ENCODE measurements at places on chromosomes 7 and 10.

DNA sequence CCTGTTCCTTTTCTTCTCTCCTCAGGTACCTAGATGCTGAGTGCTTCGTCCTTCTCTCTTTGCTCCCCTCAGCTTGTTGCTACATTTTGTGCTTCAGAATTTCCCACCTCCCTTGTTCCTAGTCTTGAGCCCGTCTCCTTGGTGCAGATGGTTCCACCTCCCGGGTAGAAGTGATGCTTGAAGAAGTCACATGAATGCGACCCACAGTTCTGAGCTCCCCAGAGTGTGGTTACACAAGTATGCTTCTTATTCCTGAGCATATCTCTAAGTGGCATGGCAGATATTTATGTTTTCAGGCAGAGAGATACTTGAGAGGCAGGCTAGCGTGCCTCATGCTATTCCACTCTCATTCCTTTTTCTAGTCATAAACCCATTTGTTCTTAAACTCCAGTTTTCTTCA, 34.0 kb downstream of the INPP5F start:
- DNase-seq: no peak

- no peak for DNase-seq
These were observed 85.6 kb upstream of the ANLN start for GRCh38 chr7:36304099-36304425.

GRCh38 chr10:71966046-71967004, 2.1 kb downstream of the CHST3 start:
- DNase-seq: no peak

GRCh38 chr10:35329520-35329919, 6.8 kb upstream of the CCNY start:
- DNase-seq: no peak

DNA sequence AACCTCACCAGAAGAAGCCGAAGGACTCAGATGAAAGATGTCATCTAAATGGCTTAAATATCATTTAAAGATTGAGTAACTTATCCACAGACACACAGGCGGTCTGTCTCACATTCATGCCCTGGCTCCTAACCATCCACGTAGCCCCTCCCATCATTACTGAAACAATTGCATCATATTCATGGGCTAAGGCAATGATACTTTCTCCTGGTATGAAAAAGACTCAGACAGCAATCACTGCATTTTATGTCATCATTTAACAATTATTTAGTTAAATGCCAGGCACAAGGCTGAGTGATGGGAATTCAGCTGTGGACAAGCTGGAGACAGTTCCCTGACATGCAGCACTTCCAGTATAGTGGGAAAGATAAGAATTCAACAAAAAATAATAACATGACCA, 11.2 kb upstream of the TECTB start:
- no peak for DNase-seq

- no peak for DNase-seq
These were observed 109.9 kb upstream of the EFCAB10 start for GRCh38 chr7:105691082-105691679.

DNA sequence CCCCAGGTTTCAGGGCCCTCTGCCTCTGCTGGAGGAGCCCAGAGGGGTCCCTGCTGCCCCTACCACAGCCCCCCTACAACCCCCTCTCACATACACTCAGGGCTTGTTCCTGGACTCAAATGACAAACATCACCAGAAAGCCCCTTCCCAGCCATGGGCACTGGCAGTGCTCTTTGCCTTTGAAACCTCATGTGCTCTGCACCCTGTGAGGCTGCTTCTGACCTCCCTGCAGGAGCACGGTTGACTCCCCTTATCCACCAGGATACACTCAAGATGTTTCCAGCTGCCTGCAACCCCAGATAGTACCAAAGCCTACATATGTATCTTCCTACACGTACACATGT, 3.5 kb upstream of the ADIRF start:
- DNase-seq: no peak

DNA sequence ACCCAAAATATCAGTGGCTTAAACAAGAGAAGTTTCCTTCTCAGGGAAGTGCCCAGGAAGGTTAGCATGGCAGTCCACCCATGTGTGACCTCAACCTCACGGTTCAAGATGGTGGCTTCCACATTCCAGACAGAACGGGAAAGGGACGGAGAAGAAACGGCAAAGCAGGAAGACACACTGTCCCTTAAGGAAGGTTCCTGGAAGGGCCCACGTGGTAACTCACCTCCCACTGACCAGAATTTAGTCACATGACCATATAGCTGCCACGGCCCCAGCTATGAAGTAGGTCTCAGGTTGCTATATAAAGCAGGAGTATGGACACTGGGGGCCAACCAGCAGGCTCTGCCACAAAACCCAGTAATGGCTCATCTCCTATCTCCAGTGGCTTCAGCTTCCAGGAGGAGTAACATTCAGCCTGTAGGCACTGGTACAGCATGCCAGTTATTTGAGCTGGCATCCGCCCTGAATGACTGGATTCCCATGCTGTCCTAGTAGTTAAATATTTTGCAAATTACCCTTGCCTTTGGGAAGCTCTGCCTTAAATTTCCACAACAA, 278.5 kb upstream of the KLF14 start:
- peak; percentile 36 for DNase-seq

- DNase-seq: no peak
These were observed 188.7 kb downstream of the PLXNA4 start for GRCh38 chr7:132387596-132387995.

Data from KBM-7 (cell line).